Bone marrow (tissue), 2 donors: ENCODE measurements at places on chromosomes 7 and 10.

- no peak for DNase-seq
Observed at GRCh38 chr7:118222591-118222990, 1.9 kb upstream of the ANKRD7 start.

- DNase-seq = no peak
Observed at GRCh38 chr7:125773113-125773785, 843.6 kb upstream of the POT1 start.

DNA sequence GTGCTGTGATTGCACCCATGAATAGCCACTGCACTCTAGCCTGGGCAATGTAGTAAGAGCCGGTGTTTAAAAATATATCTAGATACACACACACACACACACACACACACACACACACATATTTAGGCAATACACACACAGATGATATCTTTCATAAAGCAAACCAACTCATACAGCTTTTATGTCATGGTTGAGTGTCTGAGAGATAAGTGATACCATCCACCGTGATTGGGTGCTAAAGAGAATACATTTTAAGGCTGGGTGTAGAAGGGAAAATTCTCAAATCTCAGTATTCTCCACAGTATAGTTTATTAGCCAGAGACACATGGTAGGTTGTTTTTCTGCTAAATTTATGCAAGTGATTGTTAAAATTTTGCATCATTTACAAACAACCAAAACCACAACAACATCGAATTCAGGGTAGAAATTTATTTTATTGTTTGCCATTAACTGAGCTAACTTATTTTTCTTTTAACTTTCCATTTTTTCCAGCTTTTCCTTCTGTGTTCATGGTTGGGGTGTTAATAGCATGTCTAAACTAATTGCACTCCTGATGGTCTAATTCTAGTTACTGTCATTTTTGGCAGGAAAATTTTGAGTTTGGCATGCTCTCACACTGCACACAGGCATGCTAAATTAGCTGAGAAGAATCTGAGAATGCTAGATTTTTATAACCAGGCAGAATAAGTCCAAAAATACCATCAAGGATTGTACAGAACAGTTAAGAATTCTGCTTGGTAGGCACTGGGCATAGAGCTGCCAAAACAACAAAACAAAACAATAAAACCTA is 57.9 kb upstream of the SYPL1 start:
- DNase-seq = no peak

DNA sequence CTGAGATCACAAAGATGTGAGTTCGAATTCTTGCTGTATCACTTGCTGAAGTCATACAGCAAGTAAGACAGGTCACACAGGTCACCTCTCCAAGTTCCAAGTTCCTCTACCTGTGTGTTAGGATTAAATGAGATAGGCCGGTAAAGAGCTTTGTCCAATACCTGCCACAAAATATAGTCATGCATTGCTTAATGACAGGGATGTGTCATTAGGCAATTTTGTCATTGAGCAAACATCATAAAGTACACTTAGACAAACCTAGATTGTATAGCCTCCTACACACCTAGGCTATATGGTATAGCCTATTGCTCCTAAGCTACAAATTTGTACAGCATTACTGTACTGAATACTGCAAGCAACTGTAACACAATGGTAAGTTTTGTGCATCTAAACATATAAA is 469.4 kb downstream of the KCNMA1 start:
- DNase-seq = no peak

- DNase-seq = no peak
Observed at GRCh38 chr7:134009314-134010110, 117.6 kb upstream of the LRGUK start.

GRCh38 chr10:122468926-122469781 is 7.8 kb downstream of the HTRA1 start:
- no peak for DNase-seq

DNA sequence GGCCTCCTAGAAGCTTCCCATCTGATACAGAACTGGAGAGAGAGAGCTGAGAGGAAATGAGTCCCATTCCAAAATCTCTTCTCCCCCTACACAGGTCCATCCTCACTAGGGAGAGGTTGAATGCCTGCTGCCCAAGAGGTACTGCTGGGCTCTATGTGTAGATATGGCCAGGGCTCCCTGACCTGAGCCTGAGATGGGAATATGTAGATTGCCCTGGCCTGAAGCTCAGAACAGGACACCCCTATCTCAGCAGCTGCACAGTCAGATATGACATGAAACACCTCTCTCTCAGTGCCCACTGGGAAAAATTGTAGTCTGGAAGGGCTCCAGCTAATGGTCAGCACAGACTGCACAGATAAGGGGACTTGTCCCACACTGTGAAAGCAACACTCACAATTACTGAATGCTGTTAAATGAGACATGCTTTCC is 3.1 kb upstream of the IFIT1B start:
- no peak for DNase-seq

- no peak for DNase-seq
Observed at GRCh38 chr10:123425680-123426079, 240.5 kb upstream of the GPR26 start.

DNA sequence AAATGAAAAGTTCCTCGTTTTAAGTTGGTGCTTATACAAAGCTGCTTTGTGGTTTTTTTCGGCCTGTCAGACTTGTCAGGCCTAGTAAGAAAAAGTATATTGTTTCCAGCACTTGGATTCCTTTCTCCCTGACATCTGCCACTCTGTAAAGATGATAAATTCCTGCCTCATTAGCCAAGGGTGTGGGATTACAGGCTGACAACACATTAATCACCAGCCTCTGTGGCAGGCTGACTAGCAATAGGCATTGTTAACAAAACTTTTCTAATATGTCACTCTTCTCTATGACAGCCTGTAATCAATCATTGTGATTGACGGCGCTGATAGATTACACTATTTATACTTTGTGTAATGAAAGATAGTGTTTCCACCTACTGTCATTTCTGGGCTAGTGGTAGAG is 682.5 kb downstream of the LRMDA start:
- no peak for DNase-seq

DNA sequence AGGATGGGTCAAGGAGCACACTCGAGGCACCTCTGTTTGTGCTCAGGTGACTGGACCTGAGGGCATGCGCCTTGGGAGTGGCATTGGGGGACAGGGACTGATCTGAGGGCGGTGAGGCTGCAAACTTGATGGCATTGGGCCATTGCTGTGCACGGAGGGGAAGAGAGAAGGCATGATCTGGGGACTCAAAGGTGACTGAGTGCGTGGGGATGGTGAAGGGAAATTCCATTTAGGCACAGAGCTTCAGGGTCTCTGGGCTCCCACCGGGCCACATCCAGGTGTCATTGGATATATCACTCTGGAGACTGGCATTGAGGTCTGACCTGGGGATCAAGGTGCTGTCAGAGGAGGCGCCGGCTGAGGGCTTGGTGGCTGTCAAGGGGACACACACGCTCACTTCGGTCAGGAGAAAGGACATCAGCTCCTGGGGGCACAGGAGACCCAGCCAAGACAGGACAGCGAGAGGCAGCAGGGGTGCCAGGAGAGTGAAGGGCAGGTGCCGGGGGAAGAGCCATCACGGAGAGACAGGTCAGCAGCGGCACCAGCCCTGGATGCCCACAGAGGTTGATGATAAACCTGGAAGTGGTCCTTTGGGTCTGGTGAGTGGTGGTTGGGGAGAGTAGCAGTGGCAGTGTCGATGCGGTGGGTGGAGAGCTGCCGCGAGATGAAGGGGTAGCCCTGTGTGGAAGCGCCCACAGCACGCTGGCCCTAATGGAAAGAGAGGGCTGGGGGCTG is 5.5 kb downstream of the ADCK2 start:
- DNase-seq = no peak

DNA sequence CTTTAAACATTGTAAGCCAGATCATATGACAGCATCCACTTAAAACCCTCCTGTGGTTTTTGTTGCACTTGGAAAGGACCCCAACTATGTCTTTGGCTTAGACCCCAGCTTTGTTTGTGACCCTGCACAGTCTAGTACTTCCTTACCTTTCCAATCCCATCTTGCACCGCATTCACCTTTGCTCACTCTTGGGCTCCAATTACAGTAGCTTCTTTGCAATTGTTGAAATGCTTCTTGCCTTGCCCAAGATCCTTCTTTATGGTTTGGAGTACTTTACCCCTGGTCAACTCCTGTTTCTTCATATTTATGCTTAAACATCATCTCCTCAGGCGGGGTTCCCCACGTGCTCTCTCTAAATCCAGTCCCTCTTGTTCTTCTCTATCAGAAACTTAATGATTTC is 162.6 kb downstream of the PTEN start:
- DNase-seq = no peak

GRCh38 chr10:84047258-84048010 is 91.9 kb upstream of the GHITM start:
- no peak for DNase-seq

GRCh38 chr7:106016331-106016730 is 53.3 kb downstream of the CDHR3 start:
- DNase-seq = no peak

- DNase-seq = no peak
Observed at GRCh38 chr7:70574970-70575799, 556.8 kb upstream of the GALNT17 start.

DNA sequence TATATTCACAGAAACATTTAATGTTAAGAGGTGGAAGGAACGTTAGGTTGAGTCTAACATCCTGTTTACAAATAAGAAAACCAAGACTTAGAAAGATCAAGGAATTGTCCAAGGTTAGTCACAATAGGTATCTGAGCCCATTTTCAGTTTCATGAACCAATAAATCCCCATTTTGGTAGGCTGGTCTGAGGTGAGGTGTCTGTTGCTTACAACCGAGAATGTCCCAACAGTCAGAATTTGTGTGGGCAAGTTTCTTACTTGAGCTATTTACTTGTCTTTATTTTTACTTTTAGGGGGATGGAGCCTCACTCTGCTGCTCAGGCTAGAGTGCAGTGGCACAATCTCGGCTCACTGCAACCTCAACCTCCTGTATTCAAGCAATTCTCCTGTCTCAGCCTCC is 23.6 kb downstream of the PANK1 start:
- DNase-seq = no peak

GRCh38 chr7:104207731-104208420 is at the start of gene ORC5:
Gene ORC5 (minus strand): TSS chr7:104208013. CDS start chr7:104207904, 109 bp downstream.
- peak; percentile 40 for DNase-seq

DNA sequence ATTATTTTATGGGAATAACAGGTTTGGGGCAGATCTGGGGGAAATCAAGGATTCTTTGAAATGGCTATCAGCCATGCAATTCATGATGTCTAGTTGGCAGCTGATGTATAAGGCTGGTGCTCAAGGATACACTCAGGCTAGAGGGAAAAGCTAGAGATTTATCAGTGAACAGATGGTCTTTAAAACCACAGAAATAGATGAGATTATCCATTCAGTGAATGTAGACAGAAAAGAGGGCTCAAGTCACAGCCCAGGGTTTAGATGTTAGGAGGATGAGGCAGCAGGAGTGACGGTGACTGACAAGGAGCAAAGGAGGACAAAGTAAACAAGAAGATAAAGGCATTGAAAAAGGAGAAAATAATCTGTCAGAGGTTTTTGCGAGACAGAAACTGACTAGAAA is 238.7 kb downstream of the CDK14 start:
- no peak for DNase-seq

- no peak for DNase-seq
Observed at GRCh38 chr10:124494046-124494807, 32.6 kb downstream of the LHPP start.

GRCh38 chr10:369684-370448 is 234.6 kb downstream of the ZMYND11 start:
- DNase-seq = no peak

DNA sequence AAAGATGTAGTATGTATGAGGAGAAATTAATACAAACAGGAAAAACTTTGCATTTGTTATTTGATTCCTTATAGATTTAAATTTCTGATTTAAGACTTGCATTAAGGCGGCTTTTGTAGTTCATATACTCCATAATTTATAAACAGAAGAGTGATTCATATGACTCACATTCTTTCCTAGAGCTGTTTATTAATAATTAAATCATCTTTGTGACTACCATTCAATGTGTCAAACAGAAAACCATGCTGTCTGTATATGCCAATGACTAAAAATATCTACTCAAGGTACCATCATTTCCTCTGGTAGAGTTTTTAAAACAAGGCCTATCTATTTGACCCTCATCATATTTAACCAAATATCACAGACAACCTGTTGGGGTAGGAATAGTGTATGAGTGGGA is 501.7 kb downstream of the PARD3 start:
- DNase-seq = no peak

DNA sequence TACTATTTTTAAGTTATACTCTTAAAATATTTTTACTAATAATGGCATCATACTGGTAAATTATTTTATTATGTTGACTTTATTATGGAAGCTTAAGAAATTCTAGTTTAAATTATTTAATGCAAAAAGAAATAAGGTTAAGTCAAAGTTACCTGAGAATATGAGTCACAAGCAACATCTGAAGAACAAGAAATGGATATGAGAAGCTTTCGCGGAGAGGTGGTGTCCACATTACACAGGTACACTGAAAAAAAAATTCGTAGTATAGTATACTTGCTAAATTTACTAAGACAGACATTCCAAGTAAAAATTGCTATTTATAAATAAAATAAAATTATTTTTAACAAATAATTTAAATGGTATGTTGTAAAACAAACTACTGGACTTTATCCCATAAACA is 143.8 kb downstream of the AVL9 start:
- DNase-seq = no peak

- no peak for DNase-seq
Observed at GRCh38 chr7:3453398-3453797, 152.3 kb downstream of the SDK1 start.

- DNase-seq = no peak
Observed at GRCh38 chr7:45890902-45891461, 2.7 kb downstream of the IGFBP1 start.

GRCh38 chr7:95609277-95609971 is 13.1 kb upstream of the PDK4 start:
- no peak for DNase-seq

- no peak for DNase-seq
Observed at GRCh38 chr7:27633062-27633461, 29.6 kb downstream of the HIBADH start.

GRCh38 chr7:150769768-150770167 is 30.4 kb downstream of the TMEM176B start:
- DNase-seq = no peak

- DNase-seq = no peak
Observed at GRCh38 chr7:114761973-114762372, 159.9 kb upstream of the MDFIC start.

DNA sequence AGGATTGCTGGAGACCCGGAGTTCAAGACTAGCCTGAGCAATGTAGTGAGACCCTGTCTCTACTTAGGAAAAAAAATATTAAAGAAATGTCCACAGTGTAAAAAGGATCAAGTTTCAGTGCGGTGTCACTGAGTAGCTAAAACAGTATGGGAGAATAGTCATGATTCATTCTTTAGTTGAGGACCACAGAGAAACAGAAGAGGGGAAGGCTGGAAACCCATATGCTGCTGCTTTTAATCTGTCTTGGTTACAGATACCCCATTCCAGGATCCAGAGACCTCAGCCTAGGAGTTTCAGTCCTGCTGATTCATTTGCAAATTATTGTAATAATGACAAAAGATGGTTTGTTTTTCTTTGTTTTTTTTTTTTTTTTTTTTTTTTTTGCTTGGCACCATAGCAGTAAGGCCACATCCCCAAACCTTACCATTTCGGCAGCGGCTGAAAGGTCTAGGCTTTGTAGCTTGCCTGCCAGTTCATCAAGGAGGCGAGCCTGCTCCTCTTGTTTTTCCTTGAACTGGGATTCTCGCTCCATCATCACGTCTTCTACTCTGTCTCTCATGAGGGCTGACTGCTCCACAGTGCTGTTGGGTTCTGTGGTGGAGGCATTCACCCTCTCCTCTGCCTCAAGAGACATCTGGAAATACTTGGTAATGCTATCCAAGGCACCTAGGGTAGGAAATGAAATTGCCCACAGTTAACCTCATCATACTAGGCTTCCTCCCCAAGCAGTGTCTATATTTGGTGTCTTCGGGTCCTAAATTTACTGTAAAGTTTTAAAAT is 44.2 kb downstream of the DLD start:
- no peak for DNase-seq
